ENCODE measurements at places on chromosomes 7 and 10.

GRCh38 chr10:34145715-34146114, 669.4 kb downstream of the PARD3 start:
- peak; percentile 29 for DNase-seq

GRCh38 chr7:111092406-111093236, 1.7 kb downstream of the LRRN3 start:
- no peak for DNase-seq

GRCh38 chr7:24574386-24574785, 1.1 kb downstream of the PALS2 start:
- DNase-seq, result no peak

GRCh38 chr7:128210590-128211570, 30.2 kb upstream of the LEP start:
- DNase-seq, result no peak

GRCh38 chr10:21516242-21517131, 9.0 kb downstream of the SKIDA1 start:
- DNase-seq, result no peak

DNA sequence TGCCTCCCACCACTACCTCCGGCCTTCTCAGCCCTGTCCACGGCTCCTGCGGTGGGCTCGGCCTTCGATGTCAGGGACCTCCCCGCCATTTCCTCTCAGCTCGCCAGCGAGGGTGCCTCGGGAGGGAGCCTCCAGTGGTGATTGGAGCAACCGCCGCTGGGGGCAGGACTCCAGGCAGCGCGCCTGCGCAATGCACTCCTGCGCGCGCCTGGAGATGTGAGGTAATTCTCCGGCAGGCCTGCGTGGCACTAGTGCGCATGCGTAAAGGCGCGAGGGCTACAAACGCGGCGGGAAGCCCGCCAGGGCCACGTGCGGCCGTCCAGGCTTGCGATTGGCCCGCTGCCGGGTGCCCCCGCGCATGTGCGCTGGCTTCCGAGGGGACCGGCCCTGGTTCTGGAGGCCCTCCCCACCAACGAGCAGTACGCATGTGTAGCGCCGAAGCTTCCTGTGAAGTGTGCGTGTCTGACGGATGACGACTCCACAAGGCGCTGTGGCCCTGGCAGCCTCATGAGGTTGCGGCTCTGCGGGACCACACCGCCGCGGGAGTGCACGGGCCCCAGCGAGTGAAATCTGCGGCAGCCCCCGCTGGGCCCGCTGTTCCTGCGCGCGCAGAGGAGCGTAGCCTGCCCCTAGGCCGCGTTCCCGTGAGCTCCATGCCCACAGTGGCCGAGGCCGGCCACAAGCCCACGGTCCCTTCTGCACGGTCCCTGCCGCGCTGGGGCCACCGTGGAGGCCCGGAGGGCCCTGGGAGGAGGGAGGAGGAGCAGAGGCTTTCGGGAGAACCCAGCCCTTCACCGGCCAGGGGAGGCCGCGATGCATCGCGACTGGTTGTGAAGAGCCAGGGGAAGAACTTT, at the start of gene SYCE1:
Gene SYCE1 (minus strand): TSS at position 143 of the 854 bp plus-strand sequence. CDS start 54 bp downstream, at position 89.
- DNase-seq, result no peak

- DNase-seq, result no peak
Observed at GRCh38 chr7:113247198-113247597, 128.8 kb upstream of the SMIM30 start.

Measured in pulmonary artery endothelial cell (primary cell).